ENCODE measurements at places on chromosomes 5 and 9. TPM values are rescaled to one million over a fixed set of nuclear protein-coding genes. Genes with fewer than 3 reads are reported as not detected.

GRCh38 chr5:53479590-53480415 lies 626 bp upstream of the FST start:
- peak; percentile 80 for DNase-seq

DNA sequence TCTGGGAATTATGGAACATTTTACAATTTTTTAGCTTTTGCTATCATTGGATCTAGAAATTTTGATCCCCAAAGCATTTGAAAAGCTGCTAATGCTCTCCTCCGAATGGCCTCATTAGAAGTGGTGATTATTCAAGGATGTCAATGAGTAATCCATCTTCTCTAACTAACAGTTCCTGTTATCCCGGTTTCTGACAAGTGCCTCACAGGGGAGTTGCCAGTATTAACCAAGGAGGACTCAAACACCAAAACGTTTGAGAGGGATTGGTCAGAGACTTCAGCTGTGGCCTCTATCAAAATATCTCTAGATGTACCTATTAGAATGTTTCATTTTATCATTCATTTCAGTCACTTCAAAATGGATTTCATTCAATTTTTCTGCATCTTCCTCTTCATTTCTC lies 208.3 kb upstream of the ITGA1 start:
- DNase-seq: no peak

GRCh38 chr5:40672425-40672824 lies 7.3 kb upstream of the PTGER4 start:
- DNase-seq: no peak

Gene OTP
- total RNA-seq: not detected

DNA sequence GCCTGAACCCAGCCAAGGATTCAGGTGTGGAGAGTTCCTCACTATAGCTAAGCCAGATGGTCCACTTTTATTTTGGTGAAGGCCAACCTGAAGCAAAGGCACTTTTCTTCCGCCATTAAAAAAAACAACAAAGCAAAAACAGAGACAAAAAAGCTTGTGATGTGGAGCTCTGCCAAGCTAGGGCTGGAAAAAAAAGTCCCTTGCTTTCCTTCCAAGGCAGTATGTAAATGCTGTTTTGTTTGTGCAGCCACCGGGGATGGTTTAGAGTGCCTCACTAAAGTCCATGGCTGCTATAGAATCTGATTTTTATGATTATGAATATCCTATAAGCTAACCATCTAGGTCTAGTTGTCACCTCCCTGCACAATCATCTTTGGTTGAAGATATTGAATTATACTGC lies 14.9 kb downstream of the MEGF10 start:
- no peak for DNase-seq

Gene IFNA13
- total RNA-seq: not detected
